DND-41 (cell line): ENCODE measurements at places on chromosomes 16 and 17.

DNA sequence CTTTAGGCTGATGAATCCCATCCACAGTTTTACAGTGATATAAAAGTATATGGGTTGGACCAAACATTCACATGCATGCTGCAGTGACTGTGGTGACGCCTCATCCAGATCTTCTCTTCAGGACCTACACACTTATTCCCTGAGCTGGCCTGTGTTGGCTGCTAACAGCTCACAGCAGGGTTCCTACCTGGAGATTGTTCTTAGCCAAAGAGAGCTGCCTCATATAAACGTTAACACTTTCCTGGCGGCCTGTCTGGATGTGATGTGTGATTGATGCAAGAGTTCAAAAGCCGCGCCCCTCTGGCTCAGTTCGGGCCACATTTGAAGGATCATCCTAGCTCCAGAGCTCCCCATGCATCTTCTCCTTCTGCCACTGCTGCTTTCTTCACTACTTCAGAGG, 93.0 kb upstream of the NETO2 start:
- no peak for DNase-seq

DNA sequence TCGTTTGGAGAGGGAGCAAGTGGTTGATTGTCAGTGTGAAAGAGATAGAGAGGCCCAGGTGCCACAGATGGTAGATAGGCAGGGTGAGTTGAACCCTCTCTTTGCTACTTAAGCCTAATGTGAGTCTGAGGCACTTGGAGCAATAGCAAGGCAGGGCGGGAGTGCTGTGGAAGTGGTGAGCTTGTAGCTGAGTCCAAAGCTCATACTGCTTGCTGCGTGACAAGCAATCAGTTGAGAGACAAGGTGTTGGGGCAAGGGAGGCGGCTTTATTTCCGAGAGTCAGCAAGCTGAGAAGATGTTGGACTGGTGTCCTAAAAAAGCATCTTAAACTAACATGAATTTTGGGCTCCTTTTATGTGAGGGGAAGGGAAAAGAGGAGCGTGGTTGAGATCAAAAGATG, 112.9 kb upstream of the ZKSCAN2 start:
- DNase-seq: no peak

- DNase-seq: peak; percentile 31
Observed at GRCh38 chr17:1714427-1714979, 4.3 kb upstream of the TLCD2 start.

DNA sequence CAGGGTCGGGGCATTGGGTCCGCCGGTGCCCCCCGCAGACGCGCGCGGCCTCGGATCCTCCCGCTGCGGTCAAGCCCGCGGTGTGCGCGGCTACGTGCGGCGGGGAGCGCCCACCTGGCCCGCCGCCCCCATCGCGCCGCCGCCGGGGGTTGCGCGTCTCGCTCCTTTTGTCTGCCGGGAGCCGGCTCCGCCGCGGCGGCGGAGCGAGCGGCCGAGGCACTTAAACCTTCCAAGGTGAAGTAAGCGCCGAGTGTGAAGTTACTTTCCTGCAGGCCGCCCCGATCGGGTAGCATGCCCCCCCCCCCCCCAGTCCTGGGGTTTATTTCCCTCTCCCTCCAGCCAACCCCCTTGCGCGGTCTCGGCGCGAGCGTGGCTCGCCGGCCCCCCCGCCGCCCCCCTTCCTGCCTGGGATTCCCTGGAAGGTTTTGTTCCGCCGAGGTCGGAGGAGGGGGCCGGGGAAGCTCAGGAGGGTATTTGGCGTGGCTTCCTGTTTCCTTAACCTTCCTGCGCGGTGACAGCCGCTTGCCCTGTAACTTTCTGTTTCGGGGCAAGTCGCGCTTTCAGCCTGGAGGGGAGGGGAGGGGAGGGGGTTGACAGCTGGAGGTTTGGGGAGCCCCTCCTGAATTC, 56.6 kb upstream of the GSE1 start:
- DNase-seq: peak; percentile 83

- no peak for DNase-seq
Observed at GRCh38 chr16:51146256-51146924, 4.7 kb downstream of the SALL1 start.

DNA sequence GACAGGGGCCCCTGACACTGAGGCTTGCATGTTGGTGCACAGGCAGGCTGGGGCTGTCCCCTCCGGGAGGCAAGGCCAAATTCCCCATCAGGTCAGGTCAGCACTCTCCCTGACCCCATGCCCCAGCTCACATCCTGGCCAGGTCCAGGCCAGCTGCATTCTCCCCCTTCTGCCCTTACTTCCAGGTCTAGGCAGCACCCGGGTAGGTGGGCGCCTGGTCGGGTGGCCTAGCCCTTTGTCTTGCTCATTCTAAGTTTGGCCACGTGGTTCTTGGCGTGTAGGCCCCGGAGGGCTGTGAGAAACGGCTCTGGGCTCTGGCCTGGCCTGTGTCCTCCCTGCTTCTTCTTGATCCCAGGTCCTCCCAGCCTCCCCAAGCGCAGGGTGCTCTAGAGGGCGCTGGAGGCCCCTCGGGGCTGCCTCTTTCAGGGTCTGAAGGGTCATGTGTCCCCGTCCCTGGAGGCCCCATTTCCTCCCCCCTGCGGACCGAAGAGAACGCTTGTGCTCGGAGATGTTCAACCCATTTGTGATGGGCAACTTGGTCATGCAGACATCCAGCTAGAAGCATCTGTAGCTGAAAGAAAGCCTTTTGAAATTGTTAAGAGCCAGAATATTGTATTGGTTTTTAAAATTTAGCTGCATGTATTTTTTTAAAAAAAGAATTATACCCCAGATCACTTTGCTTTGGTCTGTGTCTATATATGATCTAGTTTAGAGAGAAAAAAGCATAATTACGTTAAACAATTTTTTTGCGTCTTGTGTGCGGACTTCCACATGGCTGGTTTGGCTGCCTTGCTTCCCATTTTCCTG, 6.7 kb downstream of the BAHCC1 start:
- peak; percentile 21 for DNase-seq

GRCh38 chr17:15926039-15926740, 18.7 kb upstream of the ADORA2B start:
- no peak for DNase-seq

- DNase-seq: no peak
Observed at GRCh38 chr17:1915889-1916288, 86.1 kb downstream of the RPA1 start.

- peak; percentile 26 for DNase-seq
Observed at GRCh38 chr17:4881761-4882555, 17.4 kb upstream of the C17orf107 start.

DNA sequence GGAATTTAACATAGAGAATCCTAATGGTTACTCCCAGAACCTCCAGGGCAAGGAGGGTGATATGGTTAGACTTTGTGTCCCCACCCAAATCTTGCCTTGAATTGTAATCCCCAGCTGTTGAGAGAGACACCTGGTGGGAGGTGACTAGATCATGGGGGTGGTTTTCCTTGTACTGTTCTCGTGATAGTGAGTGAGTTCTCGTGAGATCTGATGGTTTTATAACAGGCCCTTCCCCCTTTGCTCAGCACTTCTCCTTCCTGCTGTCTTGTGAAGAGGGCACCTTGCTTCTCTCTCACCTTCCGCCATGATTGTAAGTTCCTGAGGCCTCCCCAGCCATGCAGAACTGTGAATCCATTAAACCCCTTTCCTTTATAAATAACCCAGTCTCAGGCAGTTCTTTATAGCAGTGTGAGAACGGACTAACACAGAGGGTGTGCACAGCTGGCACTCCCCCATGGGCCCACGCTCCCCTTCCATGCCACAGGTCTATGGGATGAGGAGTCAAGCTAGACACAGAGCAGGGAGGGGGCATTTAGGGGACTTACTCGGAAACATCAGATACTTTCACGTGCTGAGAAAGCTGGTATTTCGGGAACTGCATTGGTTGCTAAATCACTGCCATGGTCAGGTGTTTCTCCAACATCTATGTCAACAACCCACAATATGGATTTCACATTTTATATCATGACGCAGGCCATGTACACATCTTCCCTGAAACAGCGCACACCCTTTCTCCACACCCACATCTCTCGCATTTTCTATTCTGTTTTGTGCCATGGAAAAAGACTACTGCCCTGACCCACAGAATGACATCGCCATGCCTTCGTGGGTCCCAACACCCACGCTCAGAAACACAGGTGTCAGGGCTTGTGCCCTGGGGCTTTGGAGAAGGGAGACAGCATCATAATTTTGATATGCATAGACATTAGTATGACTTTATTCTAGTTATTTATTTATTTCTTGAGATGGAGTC, 199.1 kb upstream of the GSE1 start:
- peak; percentile 10 for DNase-seq

GRCh38 chr17:14355556-14355955, 54.7 kb downstream of the HS3ST3B1 start:
- DNase-seq: no peak

GRCh38 chr17:3879591-3880417, 13.0 kb downstream of the CAMKK1 start:
- no peak for DNase-seq

- DNase-seq: no peak
Observed at GRCh38 chr16:27430923-27431484, 29.0 kb downstream of the IL21R start.

GRCh38 chr16:31333686-31334649, 21.0 kb upstream of the ITGAX start:
- DNase-seq: peak; percentile 11

DNA sequence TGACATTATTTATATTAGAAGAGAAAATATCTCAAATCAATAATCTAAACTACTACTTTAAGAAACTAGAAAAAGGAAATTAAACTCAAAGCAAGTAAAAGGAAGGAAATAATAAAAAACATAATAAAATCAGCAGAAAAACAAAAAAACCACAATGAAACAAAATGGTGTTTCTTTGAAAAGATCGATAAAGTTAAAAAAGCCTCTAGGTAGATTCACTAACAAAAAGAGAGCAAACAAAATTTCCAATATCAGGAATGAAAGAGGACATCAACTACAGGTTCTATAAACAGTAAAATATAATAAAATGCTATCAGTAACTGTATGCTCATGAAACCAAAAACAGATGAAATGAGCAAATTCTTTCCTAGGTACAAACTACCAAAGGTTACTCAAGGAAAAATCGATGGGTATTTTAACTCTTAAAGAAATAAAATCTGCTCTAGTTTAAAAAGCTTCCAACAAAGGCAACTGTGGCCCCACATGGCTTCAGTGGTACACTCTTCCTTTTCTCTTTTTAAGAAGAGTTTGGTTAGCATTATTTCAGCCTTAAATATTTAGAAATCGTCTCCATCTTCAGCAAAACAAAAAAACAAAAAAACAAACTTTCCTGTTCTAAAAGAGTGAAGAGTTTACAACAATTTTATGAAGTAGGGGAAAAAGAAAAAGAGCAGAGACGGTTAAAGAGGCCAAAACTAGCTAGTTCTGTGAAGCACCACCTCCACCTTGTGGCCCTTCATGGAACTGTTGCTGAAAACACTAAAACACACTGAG, 102.2 kb downstream of the TRIM37 start:
- DNase-seq: peak; percentile 65

GRCh38 chr17:40462343-40463121, 19.3 kb downstream of the IGFBP4 start:
- DNase-seq: no peak

GRCh38 chr17:4232168-4232813, 31.5 kb downstream of the ANKFY1 start:
- DNase-seq: no peak

DNA sequence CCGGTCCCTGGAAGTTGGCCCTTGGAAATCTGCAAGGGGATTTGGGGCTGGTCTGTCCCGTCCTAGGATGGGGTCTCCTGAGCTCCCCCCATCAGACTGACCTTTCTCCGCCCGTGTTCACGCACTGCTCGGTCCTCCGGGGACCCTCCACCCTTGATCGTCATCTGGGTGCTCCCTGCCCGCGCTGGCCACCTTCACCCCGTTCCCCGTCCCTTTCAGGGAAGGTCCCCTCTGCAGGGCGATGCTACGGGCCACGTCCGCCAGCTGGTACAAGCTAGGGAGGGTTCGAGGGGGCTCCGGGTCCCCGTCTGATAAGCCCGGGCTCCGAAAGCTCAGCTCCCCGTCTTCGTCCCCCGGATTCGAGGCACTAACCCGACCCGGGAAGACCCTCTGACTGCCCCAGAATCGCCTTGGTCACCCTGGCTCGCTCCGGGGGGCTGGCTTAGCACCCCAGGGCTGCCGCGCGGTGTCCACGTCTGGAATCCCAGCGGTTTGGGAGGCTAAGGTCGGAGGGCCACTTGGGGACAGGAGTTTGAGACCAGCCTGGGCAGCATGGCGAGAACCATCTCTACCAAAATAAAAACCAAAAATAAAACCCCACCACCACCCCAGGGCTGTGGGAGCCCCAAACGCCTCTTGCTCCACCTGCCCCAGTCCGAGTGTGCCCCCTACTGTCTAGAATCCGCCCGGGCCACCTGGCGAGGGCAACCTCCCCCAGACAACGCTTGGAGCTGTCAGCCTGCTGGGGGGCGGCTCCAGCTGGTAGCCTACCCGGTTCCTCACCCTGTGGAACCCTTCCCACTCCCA, 1.1 kb upstream of the SLC43A2 start:
- DNase-seq: peak; percentile 89

- peak; percentile 57 for DNase-seq
Observed at GRCh38 chr16:81873843-81874752, 95.0 kb downstream of the PLCG2 start.

DNA sequence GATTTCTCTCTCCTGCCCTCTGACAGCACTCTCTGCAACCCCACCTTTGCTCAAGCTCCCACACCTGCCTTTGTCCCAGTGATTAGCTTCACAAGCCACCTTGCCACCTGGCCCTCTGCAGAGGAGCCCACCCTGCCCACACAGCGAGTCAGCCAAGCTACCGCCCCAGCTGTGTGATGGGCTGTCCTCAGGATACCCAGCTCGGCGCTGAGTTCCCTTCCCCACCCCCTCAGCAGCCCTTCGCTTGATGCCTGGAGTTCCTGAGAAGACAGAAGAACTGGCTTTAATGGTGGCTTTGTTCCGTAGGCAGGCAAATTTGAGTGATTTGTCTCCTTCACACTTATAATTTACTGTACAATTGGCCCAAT, 266.4 kb downstream of the CBLN1 start:
- no peak for DNase-seq

GRCh38 chr17:82880620-82881323, 41.0 kb upstream of the ZNF750 start:
- no peak for DNase-seq

GRCh38 chr17:78546476-78546875, 30.7 kb downstream of the DNAH17 start:
- no peak for DNase-seq

GRCh38 chr16:72975809-72976437, 72.0 kb downstream of the ZFHX3 start:
- no peak for DNase-seq

DNA sequence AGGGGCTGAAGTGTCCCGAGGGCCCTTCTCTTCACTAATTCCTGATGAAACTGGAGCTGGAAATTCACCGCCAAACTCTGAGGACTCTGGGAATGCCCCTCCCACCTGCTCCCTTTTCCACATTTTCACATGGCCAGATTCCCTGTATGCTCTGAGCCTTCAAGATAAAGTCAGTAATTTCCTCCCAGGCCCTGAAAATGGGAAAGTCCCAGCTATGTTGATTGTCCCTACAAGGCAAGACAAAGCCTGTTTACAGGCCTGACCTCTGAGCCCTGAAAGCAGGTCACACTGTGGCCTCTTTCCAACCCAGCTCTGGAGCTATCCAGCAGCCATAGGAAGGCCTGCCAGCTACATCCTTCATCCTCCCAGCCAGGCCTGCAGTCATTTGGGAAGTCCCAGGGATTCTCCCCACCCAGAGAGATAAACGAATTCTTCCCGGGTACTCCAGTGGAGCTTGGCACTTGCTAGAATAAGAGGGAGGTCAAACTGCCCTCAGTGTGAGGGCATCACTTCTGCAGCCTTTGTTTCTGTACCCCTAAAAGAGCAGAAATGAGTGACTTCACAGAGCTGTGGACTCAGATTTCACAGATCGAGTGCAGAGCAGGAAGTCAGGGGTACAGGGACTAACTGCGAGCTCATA, 19.6 kb upstream of the CCL2 start:
- no peak for DNase-seq

- DNase-seq: peak; percentile 51
Observed at GRCh38 chr16:57795431-57795878, 6.8 kb downstream of the KIFC3 start.
